Stimulated activated CD8-positive, alpha-beta memory T cell treated with anti-CD3 and anti-CD28 coated beads, Interleukin-7, amount 100 ng/mL, for 1 hour (primary cell): ENCODE measurements at places on chromosomes 2 and 18.

DNA sequence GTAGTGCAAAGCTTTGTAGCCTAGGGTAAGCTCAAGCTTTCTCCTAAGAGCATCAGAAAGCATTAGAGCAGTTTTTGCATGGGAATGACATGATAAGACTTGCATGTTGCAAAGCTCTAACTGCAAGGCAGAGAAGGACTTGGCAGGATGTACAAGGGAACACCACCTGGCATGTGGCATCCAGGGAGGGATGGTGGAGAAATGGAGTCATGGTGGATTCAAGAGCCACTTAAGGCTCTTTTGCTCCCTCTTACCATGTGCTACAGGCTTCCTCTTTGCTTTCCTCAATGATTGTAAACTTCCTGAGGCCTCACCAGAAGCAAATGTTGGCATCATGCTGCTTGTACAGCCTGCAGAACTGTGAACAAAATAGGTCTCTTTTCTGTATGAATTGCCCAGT is 266.0 kb downstream of the GLI2 start:
- no peak for DNase-seq

- no peak for DNase-seq
Observed at GRCh38 chr2:47893771-47894170, 12.5 kb downstream of the FBXO11 start.

DNA sequence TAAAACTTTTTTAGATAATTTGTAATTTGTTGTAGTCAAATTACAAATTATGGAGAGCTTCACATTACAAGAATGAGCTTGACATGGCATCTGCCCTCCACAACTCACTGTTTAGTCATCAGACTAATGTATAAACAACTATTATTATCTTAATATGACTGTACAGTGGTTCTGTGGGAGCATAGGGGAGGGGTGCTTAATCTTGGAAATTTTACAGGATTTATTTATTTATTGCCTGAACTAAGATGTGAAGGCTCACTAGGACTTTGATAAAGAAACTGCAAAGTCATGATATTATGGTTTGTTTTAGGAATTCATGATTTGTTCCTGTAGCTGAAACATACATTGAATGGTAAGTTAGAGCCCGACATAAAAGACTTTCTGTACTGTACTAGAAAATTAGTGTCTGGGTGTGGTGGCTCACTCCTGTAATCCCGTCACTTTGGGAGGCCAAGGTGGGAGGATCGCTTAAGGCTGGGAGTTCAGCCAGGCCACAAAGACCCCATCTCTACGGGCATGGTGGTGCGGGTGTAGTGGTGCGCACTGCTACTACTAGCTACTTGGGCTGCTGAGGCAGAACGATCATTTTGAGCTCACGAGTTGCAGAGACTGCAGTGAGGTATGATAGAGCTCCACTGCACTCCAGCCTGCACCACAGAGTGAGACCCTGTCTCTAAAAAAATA is 2.1 kb downstream of the MARCHF7 start:
- DNase-seq: no peak

GRCh38 chr2:205500951-205501350 is 181.3 kb upstream of the NRP2 start:
- no peak for DNase-seq

DNA sequence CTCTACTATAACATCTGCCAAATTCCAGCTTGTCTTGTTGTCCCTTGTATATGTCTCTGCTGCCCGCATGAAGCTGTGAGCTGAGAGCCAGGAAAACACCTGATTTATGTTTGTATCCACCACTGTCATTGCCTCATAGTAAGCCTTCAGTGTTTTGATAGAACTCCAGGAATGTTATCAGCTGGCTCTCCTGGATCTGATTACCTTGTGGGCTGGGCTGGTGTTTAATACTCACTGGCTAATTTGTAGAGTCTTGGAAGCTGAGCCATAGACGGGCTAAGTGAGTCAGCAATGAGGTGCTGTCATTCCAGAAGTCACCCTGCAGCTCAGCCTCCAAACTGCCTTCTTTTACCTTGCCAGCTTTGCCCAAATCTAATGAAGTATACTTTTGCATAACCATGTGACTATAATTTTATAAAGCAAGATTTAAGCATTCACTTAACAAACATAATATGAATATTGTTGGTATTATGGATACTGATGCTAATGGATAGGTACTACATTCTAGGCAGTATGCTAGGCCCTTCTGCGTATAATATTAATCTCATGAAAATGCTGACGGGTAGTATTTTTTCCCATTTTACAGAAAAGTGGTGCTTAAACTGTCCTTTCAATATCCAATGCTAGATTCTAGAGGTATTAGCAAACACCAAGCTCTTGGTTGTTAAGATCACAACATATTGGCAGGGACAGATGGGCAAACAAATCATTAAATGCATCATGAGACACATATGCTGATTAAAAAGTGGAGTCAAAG is 62.7 kb upstream of the GATA6 start:
- no peak for DNase-seq

- DNase-seq: no peak
Observed at GRCh38 chr2:159409116-159409800, 122.8 kb upstream of the WDSUB1 start.

DNA sequence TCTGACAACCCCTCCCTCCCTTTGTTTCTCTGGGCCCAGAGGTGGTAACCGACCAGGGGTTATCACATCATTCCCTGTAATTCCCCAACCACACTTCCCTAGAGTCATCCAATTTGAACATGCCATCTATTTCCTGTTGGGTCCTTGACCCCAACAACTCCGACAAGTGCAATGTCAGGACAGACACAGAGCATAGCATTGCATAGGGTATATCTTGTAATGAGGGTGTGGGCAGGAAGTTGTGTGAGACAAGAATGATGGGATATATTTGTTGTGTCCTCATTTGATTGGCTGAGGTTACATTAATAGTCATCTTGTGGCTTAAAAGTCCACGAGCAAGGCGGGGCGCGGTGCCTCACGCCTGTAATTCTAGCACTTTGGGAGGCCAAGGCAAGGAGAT is 33.4 kb upstream of the CNOT11 start:
- DNase-seq: no peak

DNA sequence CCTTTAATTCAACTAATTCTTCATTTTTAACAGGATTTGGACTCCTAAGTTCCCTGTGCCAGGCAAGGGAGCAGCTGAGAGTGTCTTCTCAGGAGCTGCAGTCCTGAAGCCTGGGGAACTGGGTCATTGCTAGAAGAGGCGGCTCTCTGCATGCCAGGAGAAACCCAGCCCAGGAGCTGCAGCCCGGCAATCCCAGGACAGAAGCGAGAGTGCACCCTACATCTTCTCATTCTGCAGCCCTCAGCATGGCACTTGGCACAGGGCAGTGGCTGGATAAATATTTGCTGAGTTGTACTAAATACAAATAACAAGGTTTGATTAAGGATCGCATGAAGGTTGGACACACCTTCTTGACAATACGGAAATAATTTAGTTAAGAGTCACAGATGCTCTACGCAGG is 244.9 kb upstream of the PXDN start:
- DNase-seq: no peak

DNA sequence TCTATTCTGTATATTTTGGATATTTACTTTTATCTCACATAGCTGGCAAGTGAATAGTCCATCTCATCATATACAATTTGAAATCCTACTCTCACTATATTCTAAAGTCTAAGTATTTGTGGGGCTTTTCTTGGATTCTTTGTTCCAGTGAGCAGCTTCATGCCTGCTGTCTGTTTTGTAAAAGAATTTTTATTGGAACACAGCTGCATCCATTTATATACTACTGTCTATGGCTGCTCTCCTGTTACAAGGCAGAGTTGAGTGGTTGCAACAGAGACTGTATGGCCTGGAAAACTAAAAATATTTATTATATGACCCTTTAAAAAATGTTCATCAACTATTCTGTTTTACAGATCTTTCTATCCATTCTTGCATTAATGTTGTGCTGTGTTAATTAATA is 193.3 kb upstream of the KLHL14 start:
- no peak for DNase-seq

DNA sequence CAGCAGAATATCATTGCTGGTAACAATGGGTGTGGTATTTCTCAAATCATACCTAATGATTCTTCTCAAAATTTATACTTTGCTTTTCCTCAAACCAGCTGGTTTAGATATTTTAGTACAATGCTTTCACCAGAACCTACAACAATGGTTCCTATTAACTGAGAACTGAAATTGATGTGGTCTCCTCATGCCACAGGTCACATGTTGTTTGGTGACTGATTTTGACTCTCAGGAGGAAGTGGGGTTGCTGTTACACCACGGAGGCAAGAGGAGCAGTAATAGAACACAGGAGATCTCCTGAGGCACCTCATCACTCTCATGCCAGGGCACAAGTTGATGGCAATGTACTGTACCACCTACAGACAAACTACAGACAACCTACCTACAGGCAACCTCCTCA is 3.0 kb upstream of the CEP68 start:
- no peak for DNase-seq

- no peak for DNase-seq
Observed at GRCh38 chr18:38481576-38481975, 916.0 kb upstream of the CELF4 start.

DNA sequence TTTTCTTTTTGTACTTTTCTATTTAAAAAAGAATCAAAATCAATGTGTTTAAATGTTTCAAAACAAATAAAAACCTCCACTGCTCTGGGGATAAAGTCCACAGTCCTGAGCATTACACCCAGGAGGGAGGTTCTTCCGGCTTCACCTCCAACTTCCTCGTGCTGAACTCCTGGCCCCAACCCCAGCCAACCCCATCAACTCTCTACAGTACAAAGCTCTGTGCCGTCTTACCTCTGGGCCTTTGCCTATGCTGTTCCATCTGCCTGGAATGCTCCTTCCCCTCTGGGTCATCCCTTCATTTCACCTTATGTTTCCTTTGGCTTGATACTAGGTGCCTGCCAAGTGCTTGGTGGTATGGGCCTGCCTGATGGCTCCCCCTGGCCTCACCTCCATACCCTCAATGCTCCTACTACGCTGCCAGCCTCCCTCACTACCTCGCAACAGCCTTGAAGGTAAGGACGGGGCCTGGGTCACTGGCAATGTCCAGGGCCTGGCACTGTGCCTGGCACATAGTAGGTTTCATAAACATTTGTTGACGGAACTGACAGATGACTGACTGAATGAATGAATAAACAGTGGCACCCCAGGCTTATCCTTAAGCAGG is 28.8 kb downstream of the SDC1 start:
- no peak for DNase-seq

DNA sequence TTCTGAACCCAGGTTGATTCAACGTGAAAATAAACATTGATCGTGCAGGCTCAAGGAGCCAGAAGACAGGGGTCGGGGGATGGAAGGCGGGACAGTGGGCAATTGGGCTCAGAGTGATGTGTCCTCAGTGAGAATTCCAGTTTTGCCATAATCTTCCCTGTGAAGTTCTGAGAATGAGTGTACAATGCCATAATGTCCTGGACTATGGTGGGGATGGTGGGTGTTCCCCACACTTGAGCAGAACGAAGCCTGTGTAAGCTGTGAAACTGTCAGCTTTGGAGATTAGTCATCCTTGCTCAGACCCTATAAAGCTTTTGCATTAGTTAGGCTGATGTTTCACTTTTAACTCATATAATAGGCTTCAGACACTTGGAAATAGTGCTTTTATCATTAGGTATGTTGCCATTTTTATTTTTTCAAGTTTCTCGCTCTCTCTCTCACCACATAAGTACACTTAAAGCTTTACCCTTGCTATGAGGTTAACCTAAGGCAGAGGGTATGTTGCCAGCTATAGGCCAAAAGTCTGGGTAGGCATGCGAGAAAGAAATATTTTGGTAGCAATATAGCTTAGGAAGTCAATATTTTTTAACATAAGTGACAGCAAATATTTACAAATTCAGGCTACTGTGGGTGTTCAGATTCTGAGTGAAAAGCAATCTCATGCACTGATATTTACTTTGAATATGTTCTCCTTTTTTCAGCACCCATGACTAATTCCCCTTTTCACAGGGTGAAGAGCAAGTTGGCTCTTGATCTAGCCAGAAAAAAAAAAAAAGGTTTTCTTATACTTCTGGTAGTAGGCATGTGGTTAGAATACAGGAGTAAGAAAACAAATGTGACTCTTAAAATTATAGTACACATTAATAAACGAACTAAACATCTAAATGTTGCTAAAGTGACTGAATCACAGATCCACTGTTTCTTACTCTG is 47.2 kb downstream of the CDC42EP3 start:
- DNase-seq: no peak

- no peak for DNase-seq
Observed at GRCh38 chr2:100405403-100406119, 11.9 kb downstream of the CHST10 start.

DNA sequence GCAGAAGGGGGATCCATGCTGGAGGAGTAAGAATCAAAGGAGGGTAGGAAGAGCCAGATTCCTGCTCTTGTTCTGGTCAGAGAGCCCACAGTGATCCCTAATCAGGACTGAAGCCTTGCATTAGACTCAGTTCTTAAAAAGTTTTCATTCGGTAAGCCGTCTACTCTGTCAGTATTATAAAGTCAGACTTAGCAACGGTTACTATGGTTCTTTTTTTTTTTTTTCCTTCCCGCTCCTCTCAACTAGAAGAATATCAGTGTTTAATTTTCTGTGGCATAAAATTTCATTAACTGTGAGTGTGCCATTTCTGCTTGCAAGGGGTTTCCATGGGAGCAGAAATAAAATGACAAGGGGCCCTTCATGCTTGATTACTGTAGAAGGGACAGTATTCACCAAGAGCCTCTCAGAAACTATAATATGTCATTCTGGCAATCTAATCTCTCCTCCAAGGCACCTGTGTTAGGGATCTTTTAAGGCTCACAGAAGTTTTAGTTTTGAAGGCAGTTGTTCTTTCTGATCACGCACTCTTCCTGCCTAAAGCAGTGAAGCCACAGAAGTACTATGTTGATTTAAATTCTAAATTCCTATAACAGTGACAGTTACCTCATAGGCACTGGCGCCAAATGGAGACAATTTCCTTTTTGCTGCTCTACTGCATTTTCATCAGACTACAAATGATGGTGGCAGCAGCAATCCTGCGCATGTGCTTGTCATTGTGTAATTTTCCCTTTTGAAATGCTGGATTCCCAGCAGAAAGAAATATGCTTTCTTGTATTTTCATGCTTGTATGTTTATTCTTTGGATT is 57.0 kb downstream of the OSBPL6 start:
- no peak for DNase-seq

- no peak for DNase-seq
Observed at GRCh38 chr2:223647258-223647952, 45.2 kb upstream of the SCG2 start.

DNA sequence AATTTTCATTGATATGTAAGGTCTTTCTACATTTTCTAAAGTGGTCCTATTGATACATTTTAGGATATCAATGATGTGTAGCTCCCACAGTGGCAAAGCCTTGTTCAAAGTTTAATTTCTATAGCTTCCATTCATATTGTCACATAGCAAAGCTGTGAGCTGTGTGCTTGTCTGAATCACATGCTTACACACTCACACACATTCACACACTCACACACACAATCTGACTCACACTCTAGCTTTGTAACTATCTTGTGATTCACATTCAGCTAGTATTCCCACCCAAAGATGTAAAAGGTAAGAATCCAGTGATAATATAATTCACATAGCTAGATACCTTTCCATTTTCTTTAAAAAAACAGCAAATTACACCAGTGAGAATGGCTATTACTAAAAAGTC is 58.7 kb downstream of the MAPRE2 start:
- no peak for DNase-seq

- DNase-seq: no peak
Observed at GRCh38 chr18:9337873-9338272, 3.3 kb downstream of the TWSG1 start.

- no peak for DNase-seq
Observed at GRCh38 chr18:36467614-36468013, 170.1 kb downstream of the FHOD3 start.
